Tibial nerve (tissue), 4 donors: ENCODE measurements at places on chromosomes 7 and 10. TPM values are rescaled to one million over a fixed set of nuclear protein-coding genes. Genes with fewer than 3 reads are reported as not detected.

DNA sequence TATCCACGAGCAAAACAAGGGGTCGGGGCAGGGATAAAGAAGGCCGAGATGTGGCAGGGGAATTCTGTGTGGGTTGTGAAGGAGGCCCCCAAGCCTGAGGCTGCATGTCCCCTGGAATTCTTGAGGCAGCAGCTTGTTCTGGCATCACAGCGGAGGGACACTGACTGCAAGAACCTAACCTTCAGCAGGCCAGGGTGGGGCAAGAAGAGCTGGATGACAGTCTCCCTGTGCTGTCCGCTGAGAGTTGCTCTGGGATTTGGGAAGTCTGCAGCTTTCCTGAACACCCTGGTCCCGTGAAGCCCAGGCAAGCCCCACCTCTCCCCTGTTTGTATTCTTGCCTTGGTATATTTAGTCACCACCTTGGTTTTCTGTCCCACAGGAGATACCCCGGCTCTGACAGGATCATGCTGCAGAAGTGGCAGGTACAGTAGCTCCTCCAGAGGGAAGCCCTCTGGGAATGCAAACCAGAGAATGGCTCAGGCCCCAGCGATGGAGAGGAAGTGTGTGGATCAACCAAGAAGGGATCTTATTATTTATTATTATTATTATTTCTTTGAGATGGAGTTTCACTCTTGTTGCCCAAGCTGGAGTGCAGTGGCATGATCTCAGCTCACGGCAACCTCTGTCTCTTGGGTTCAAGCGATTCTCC is 1.9 kb upstream of the LRRC18 start:
- no peak for DNase-seq

GRCh38 chr10:14299556-14299955 is 31.2 kb downstream of the FRMD4A start:
- no peak for DNase-seq

Gene CTAGE8
- not detected for total RNA-seq

- peak; percentile 26 for DNase-seq
These were observed 124.0 kb upstream of the SAMD8 start for GRCh38 chr10:74987339-74988053.

DNA sequence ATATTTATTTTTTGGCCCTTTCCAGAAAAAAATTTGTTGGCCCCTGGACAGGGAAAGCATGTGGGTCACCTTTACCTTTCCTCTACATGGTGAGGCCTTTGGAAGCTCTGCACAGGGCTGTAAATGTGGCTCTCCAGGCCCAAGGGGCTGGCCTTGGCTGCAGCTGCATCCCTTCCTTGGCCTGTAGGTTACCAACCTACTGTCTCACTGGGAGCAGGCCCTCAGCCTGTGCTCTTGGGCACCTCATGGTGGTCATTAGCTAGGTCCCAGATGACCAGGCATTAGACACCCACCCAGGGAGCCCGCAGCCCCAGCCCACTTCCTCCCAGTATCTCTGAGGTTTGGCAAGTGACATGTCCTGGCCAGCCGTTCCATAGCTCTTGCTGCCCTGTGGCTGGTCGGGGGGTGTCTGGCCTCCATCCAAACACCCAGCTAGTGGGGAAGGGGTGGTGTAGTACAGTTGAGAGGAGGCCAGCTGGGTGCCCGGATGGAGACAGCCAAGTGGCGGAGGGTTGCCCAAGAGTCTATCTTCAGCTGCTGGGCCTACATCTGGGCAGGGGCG is 7.1 kb upstream of the CPA5 start:
- DNase-seq = no peak

Gene TBX20
- total RNA-seq = not detected

- no peak for DNase-seq
These were observed 55.7 kb upstream of the JCAD start for GRCh38 chr10:30114881-30115625.

GRCh38 chr10:90245623-90246022 is 544.2 kb downstream of the KIF20B start:
- no peak for DNase-seq

DNA sequence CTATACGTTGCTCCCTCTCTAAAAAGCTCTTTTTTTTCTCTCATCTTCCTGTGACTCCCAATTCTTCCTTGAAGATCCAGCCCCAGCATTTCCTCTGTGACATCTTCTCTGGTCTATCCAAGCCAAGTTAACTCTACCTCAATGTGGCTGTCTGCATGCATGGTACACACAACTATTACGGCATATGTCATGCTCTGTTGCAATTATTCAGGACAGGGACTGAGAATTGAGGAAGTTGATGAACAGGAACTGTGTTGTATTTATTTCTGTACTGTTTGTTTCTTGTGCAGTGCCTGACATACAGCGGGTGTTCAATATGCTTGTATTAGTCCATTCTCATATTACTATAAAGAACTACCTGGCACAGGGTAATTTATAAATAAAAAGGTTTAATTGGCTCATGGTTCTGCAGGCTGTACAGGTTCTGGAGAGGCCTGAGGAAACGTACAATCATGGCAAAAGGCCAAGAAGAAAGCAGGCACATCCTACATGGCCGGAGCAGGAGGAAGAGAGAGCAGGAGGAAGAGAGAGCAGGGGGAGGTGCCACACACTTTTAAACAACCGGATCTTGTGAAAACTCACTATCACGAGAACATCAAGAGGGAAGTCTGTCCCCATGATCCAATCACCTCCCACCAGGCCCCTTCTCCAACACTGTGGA is 6.3 kb downstream of the TRPV5 start:
- DNase-seq = no peak

Gene NXPH1
- total RNA-seq = not detected
